SK-N-SH treated with all-trans-retinoic acid at 6 μM for 48 hours (cell line): ENCODE measurements at places on chromosomes 5 and 9.

DNA sequence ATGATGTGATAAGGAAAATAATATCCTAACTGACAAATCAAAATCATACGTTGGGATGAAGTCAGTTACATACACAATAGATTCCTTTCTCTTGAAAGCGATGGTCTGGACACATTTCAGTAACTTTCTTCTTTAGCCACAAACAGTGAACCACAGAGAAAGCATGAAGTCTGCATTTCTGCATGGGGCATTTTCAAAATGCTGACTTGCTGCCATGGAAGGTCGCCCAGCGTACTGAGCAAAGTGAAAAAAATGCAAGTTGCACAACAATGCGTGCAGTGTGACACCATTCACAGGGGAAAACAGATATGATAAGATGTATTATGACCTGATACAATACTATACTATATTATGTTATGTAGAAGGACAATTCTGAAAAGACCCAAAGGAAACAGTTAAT lies 146.3 kb downstream of the SNX18 start:
- no peak; the same call in 2 of the 3 replicates for ATAC-seq

DNA sequence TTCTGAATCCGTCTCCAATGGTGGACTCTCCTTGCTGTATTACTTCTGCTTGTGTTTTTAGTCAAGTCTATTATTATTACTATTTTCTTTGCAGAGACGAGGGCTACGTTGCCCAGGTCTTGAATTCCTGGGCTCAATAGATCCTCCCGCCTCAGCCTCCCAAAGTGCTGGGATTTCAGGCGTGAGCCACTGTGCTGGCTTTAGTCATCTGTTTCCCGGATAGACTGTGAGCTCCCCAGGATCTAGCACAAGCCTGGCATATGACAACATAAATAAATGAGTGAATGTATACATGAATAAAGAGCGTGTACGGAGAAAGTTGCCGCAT lies 439 bp upstream of the DDX46 start:
- ATAC-seq: peak; percentile 74

GRCh38 chr5:134846641-134846960 lies 833 bp downstream of the C5orf24 start:
- peak; percentile 21 for ATAC-seq

DNA sequence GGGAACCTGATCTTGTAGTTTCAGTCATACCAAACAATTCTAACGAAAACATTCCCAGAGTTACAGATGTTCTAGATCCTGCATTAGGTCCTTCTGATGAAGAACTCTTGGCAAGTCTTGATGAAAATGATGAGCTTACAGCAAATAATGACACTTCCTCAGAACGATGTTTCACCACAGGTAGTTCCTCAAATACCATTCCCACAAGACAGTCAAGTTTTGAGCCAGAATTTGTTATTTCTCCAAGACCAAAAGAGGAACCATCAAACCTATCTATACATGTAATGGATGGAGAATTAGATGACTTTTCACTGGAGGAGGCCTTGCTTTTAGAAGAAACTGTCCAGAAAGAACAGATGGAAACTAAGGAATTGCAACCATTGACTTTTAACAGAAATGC lies 21.0 kb downstream of the RMI1 start:
- ATAC-seq: no peak

DNA sequence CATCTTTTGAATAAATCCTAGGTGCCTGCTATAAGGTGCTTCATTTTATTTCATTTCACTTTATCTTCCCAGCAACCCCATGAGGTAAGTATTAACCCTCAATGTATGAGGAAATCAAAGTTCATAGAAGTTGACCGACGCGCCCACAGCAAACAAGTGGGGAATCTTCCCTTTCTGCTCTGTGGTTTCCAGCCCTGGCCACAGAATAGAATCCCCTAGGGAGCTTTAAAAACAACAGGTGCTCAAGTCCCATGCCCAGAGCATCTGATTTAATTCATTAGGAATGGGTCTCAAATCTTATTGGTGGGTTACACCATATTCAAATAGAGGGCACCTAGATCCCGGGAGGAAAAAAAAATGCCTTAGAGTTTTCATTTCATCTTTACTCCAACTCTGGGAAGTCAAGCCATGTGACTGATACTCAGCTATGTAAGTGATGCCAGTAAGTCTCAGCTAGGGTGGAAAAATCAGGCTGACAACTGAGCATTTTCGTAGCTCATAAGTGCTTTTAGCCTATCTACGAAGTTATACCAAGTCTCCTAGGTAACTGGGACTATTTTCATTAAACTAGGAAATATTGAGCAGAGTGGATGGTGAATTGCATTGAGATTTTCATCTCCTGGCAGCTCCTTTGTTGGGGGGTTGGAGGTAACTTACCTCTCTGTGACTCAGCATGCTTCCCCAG lies 353.4 kb upstream of the SLC30A5 start:
- no peak for ATAC-seq

GRCh38 chr5:80141147-80141671 lies 106.1 kb downstream of the THBS4 start:
- peak; percentile 30; the same call in 1 of the 3 replicates for ATAC-seq

- ATAC-seq: no peak
Observed at GRCh38 chr5:168186289-168187074, 105.0 kb upstream of the WWC1 start.

DNA sequence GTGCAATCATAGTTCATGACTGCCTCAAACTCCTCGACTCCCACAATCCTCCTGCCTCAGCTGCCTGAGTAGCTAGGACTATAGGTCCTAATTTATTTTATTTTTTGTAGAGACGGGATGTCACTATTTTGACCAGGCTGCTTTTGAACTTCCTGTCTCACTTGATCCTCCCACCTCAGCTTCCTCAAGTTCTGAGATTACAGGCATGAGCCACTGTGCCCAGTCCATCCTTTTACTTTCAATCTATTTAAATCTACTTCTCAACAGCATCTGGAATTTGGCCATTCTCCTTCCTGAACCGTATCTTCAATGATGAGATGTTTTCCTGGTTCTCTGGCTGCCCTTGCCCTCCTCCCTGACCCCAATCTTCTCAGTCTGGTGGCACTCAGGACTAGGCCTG lies 12.2 kb upstream of the GRIN1 start:
- no peak for ATAC-seq

- ATAC-seq: peak; percentile 26; the same call in 2 of the 3 replicates
Observed at GRCh38 chr9:127825319-127826051, 22.8 kb downstream of the FPGS start.

DNA sequence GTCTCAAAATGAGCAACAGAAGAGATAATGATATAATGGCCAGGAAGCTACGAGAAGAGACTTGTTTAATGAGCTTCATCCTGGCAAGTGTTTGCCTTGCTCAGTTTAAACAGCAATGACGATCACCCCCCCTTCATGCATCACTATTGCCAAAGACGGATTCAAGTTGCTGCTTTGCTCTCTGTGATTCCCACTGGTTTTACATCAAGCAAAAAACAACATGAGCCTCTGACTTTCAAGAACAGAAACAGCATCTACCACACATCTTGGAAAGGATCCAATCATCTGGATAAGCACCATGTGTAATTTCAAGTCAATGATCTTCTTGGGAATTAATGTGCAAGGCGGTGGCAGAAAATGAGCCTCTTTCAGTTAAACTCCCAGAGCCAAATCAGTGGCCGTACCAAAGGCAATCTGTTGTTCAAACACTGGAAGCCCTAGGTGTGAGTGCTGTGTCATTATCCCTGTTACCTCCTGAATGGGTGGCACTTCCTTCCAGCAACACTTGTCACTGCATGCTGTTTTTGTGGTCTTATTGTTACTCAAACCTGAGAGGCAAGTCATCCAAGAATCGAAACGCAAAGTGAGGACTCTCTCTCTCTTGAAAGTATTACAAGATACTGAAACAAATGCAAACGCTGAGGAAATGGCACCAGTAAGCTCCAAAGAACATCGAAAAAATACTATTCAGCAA lies 72.8 kb downstream of the MED27 start:
- ATAC-seq: no peak

DNA sequence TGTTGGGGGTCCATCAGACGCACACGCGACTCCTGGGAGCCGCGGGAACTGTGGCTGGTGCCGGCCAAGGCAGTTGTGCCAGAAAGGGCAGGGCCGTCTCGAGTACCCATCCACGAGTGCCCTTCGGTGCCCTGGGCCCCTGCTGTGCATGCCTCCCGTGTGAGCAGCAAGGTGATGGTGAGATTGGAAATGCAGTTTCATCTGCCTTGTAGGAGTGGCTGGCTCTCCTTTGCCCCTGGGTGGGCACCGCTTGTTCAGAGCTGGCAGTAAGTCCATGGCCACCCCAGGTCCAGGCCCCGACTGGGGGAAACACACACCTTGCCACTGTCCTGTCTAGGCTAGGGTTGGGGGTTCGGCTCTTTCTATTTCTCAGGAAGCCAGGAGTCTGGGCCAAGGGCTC lies 5.7 kb downstream of the NKD2 start:
- ATAC-seq: no peak

DNA sequence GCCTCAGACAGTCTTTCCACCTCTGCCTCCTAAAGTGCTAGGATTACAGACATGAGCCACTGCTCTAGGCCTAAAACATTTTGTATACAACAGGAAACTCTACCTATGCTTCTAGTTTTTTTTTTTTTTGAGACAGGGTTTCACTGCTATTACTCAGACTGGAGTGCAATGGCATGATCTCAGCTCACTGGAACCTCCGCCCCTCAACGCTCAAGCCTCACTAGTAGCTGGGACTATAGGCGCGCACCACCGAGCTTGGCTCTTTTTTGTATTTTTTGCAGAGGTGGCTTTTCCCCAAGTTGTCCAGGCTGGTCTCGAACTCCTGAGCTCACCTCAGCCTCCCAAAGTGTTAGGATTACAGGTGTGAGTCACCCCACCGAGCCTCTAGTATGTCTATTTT lies 5.4 kb downstream of the HSPA9 start:
- no peak for ATAC-seq

DNA sequence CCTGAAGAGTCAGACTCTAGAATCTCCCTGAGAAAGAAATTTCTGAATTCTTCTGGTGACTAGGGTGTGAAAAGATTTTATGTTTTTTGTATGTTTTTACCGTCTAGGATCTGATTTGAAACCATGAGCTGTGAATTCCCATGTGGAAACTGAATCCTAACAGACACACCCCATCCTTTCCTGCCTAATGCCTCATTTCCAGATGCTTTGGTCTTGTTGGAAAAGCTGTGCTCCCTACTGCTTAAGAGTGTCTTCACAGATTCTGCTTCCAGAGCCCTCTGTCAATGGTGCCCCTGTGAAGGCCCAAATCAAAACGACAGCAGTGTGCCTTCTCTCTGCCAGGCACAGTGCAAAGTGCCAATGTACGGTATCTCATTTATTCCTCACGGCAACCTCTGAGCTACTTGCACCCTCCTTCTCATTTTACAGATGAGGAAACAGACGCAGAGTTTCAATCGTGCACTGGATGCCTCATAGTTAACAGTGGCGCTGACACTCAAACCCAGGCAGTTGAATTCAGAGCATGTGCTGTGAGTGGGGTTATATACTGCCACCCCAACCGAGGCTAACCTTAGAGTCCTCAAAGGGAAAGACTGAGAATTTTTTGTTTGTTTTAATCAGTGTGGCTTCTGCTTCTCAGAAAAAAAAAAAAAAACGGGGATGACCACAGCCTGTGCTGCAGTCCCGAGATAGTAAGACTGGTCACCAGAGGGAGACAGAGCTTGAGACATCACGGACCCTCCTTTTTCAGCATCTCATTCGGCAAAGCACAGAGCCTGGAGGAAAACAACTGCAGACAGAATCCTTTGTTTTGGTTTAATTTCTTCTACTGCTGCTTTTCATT lies 188.4 kb downstream of the SNCAIP start:
- peak; percentile 98 for ATAC-seq

GRCh38 chr5:4387290-4387689 lies 752.8 kb upstream of the ADAMTS16 start:
- no peak for ATAC-seq

DNA sequence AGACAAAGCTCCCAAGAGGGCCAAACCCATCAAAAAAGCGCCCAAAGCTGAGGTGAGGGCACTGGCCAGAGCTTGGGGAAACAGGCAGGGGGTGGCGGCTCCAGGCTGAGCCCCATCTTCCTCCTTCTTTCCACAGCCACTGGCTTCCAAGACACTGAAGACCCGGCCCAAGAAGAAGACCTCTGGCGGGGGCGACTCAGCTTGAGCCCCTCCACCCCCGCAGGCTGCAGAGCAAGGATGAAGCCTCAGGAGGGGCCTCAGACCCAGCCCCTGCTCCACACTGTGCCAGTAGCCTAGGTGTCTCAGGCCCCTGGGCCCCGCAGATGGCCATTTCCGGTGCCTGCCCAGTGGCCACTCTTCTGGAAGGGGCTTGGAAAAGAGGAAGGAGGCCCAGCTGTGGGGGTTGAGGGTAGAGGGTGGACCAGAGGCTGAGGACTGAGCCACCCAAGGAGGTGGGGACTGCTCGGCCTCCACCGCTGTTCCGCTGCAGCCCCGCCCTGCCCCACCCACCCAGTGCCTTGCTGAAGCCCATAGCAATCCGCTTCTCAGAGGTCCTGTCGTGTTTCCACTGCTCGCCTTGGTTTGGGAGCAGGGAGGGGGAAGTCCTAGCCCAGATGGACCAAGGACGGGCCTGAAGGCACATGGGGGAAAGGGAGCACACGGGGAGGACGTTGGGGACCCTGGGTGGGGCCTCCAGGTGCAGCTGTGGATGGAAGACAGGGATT lies 6.9 kb downstream of the REEP2 start:
- ATAC-seq: no peak

DNA sequence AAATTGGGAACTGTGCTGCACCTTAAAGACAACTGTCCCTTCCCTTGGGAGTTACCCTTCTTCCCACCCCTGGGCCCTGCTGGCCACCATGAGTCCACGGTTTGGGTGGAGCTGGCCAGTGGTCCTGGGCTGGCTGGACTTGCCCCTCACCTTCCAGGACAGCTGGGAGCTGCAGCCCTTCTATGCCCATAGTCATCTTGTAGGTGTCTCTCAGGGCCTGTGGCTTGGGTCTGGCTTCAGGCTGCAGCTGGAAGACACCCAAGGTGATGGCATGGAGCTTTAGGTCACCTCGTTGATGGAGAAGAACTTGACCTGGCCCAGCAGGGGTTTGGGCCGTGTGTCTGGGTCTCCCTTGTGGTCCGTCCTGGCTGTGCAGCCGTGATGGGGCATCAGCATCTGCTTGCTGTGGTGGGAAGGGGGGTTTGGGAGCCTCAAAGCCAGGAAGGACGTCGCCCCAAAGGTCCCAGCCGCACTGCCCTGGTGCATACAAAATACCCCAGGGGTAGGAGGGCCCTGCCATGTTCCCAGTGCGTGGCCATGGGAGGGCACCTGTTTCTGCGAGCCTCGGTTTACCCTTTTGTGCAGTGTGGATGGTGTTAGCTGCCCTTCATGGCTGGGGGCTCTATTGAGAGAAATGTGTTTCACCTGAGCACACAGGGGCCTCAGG lies 8.9 kb downstream of the WNK2 start:
- no peak for ATAC-seq

- no peak for ATAC-seq
Observed at GRCh38 chr9:91062281-91062680, 260.7 kb downstream of the SYK start.

- ATAC-seq: no peak
Observed at GRCh38 chr5:134523543-134524271, 1.8 kb upstream of the JADE2 start.

GRCh38 chr9:76025286-76025685 lies 134.8 kb downstream of the PCSK5 start:
- ATAC-seq: no peak

DNA sequence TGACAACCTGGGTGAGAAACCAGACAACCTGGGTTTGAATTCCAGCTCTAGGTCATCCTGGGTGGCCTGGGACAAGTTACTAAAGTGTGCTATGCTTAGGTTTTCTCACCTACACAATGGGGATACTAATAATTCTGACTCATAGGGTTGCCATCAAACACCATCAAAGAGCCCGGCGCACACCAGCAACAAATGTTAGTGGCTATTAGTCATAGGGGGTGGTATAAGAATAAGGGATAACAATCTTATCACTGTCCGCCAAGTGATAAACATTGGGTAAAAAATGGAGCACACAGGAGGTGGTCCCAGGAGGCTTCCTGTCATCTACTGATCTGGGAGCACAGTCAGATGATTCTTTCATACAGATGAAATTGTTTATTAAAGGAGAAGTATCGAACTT lies 61.4 kb upstream of the AFAP1L1 start:
- no peak for ATAC-seq
